Thyroid gland (tissue), 4 donors: ENCODE measurements at places on chromosomes 7 and 10.
A peak's percentile ranks its signal among the peaks of the same experiment; 100 is the strongest.

DNA sequence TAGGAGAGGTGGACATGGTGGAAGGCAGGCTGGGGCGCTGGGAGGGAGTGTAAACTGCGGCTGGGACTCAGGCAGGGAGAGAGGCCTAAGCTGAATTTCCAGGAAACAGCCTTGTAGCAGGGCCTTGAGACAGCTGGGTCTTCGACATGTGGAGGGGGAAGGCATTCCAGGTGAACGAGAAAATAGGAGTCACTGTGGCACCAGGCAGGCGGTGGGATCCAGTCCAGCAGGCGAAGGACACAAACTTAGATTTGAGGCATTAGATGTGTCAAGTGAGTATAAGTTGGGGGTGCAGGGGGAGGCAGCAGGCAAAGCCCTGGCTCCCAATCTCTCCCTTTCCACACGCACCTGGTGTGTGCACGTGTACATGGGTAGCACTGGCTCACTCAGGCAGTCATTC, 105.3 kb downstream of the PTPN20 start:
- no peaks in the 10 kb centered on the region for H3K27me3 ChIP-seq
- no peak for DNase-seq
- H3K36me3 ChIP-seq, result no peaks in the 10 kb centered on the region
- no peaks in the 10 kb centered on the region for H3K4me1 ChIP-seq
- no peak overlapping the region for H3K4me3 ChIP-seq

DNA sequence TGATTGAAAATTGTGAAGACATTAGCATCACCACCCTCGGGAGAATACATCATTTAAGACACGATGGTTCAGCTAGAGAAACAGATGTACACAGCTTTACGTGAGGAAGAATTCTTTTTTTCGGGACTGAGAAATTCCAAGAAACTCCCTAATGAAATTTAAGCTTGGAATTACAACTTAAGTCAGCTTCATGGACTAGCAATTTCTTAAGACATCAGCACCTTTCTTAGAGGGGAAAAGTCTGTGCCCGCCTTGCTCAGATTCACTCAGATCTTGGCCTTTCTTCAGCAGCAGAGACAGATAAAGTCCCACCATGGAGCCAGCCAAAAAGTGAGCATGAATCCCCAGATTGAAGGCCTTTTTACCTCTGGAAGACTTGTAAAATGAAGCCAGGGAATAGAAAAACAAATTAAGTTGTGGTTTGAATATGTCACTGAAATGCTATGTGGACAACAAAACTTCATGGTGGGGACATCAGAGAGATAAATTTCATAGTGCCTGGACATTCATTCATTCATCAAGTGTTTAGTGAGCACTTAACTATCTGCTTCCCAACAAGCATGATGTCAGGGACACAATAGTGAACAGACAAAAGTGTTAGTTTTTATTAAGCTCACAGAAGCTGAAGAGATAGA, 32.1 kb downstream of the PRKG1 start:
- no peak overlapping the region for H3K27ac ChIP-seq
- no peak for DNase-seq
- no peaks in the 10 kb centered on the region for H3K36me3 ChIP-seq
- no peaks in the 10 kb centered on the region for H3K27me3 ChIP-seq
- no peaks in the 10 kb centered on the region for H3K4me1 ChIP-seq
- H3K4me3 ChIP-seq, result no peak overlapping the region

GRCh38 chr10:64537928-64538327, 1016.7 kb downstream of the REEP3 start:
- H3K27me3 ChIP-seq, result no peaks in the 10 kb centered on the region
- H3K27ac ChIP-seq, result no peak overlapping the region
- H3K4me1 ChIP-seq, result no peaks in the 10 kb centered on the region
- no peaks in the 10 kb centered on the region for H3K36me3 ChIP-seq

DNA sequence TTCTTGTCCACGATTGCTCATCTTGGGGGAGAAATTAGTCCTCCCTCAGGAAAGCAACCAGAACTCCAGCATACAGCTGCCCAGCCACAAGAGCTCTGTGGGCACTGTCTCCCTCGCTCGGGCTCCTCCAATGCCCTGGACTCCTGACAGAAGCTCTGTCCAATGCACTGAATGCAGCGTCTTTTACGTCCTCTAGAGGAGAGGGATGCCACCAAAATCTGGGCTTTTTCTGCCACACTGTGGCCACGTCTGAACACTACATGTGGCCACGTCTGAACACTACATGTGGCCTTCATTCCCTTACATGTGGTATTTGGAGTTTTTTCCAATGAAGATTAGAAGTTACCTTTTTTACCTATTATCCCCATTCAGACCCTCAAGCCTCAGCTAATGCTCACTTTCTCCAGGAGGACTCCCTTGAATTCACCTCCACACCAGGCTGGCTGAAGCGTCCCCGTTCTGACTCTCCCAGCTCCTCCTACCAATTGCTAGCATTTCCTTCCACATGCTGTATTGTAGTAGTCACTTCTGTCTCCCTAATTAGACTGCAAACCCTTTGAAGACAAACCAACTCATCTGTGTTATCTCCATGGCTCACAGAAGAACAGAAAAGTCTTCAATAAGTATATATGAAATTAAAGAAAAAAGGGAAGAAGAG, 134.3 kb upstream of the PDE1C start:
- H3K27me3 ChIP-seq, result no peaks in the 10 kb centered on the region
- H3K4me1 ChIP-seq, result no peaks in the 10 kb centered on the region
- no peaks in the 10 kb centered on the region for H3K36me3 ChIP-seq
- peak; percentile 28 for DNase-seq

DNA sequence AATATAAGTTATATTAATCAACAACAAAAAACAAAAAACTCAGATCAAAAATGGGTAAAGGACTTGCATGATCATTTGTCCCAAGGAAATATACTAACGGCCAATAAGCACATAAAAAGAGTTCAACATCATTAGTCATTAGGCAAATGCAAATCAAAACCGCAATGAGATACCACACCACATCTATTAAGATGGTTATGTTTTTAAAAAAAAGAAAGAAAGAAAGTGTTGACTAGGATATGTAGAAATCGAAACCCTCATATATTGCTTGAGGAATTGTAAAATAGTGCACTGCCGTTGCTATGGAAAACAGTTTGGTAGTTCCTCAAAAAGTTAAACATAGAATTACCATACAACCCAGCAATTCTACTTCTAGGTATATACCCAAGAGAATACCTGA, 39.4 kb upstream of the CTNNA3 start:
- H3K36me3 ChIP-seq, result no peaks in the 10 kb centered on the region
- no peak for DNase-seq
- no peaks in the 10 kb centered on the region for H3K27me3 ChIP-seq
- H3K4me1 ChIP-seq, result no peaks in the 10 kb centered on the region

DNA sequence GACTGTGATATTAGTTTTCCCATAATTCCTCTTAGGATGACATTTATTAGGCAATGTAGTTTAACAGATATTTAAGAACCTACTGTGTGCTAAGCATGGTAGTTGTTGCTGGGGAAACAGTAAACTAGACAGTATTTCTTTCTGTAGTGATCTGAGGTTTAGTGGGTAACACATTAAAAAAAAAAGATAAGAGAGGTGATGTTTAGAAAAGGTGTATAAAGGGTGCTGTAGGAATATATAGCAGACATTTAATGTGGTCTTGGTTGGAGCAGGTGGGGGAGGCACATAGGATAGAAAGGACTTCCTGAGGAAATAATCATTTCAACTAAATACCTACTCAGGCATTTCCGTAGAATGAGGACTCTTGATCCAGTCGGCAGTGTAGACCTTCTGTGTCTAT, 11.9 kb downstream of the KIF11 start:
- H3K4me3 ChIP-seq, result no peak overlapping the region
- no peak overlapping the region for H3K27ac ChIP-seq
- DNase-seq, result no peak
- H3K4me1 ChIP-seq, result no peaks in the 10 kb centered on the region

DNA sequence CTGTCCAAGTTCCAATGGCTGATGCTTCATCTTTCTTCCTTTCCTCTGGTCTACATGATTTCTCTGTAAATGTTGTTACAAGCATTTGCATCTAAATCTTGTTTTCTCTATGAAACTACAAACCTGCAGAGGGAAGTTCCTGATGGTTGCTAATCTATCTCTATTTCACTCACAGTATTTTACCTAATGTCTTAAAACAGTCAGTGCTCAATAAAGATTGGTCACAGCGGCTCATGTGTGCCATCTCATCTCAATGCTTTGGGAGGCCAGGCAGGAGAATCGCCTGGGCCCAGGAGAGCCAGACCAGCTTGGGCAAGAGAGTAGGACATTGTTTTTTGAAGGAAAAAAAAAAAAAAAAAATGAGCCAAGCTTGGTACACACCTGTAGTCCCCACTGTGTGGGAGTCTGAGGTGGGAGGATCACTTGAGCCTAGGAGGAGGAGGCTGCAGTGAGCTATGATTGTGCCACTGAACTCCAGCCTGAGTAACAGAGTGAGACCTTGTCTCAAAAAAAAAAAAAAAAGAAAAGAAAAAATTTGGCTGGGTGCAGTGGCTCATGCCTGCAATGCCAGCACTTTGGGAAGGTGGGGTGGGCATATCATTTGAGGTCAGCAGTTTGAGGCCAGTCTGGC, 71.3 kb upstream of the ARMC3 start:
- H3K36me3 ChIP-seq, result no peaks in the 10 kb centered on the region
- no peaks in the 10 kb centered on the region for H3K4me1 ChIP-seq

- H3K4me3 ChIP-seq, result no peak overlapping the region
- no peaks in the 10 kb centered on the region for H3K36me3 ChIP-seq
- no peak overlapping the region for H3K27ac ChIP-seq
- H3K27me3 ChIP-seq, result no peaks in the 10 kb centered on the region
- peak; percentile 6 for DNase-seq
These were observed 654.7 kb upstream of the ZWINT start for GRCh38 chr10:57015595-57016318.

- H3K27ac ChIP-seq, result no peak overlapping the region
- H3K27me3 ChIP-seq, result no peaks in the 10 kb centered on the region
- no peak overlapping the region for H3K4me3 ChIP-seq
These were observed 28.9 kb downstream of the PSAP start for GRCh38 chr10:71821909-71822763.

DNA sequence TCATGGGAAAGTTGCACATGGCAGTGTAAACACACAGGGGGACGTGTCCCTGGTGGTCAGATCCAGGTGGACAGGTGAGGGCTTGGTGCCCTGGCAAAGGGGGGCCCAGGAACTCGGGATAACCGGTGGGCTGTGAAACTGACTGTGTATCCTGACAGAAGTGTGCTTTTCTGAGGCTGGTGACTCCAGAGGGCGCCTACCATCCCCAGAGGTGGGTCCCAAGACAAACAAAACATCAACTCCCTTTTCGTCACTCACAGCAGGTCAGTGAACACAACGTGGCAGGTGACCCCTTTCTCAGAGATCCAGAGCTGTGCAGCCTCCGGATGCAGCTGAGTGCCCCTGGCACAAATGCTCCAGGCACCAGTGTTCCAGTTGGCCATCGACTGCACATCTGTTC, 56.0 kb upstream of the DDC start:
- no peak for DNase-seq
- H3K4me1 ChIP-seq, result no peaks in the 10 kb centered on the region
- no peaks in the 10 kb centered on the region for H3K27me3 ChIP-seq
- H3K4me3 ChIP-seq, result no peak overlapping the region
- no peaks in the 10 kb centered on the region for H3K36me3 ChIP-seq

GRCh38 chr7:74453322-74454011, at the start of gene GTF2IRD1:
Gene GTF2IRD1, plus strand, starts transcription at chr7:74453906. Its CDS starts 54,175 bp downstream, at chr7:74508081.
- H3K36me3 ChIP-seq, result no peaks in the 10 kb centered on the region
- peak; percentile 58 for DNase-seq
- H3K4me3 ChIP-seq, result peak within 1 kb of the TSS; percentile 10
- H3K4me1 ChIP-seq, result peaks cover 30% of the 10 kb centered on the region

DNA sequence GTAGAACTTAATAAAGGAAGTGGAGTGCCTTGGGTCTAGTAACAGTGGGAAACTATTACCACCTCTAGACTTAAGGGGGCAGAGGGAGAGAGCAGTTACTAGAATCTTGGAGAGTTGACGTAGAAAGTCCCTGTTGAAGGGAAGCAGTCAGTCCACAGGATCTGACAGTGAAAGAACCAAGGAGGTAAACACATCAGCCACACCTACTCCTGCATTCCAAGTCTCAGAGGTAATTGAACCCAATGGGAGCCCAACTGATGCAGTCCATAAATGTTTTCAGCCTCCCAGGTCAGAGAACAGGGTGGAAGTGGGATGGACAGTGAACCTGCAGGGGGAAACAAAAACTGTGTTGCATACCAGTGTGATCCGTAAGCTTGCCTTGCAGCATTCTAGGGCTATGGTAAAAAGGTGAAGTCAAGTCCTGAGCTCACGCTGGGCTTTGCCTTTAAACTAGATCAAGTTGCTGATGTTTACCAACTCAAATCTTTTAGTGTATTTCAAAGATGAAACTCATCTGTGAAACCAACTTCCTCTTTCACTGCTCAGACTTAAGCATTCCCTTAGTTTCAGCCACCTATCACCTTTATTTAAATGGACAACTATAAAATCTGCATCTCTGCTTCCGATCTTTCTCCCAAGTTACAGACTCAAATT, 57.2 kb downstream of the SLC16A12 start:
- H3K4me1 ChIP-seq, result peaks cover 93% of the 10 kb centered on the region
- H3K36me3 ChIP-seq, result no peaks in the 10 kb centered on the region
- peak overlapping the region; percentile 94 for H3K27ac ChIP-seq
- no peak for DNase-seq
- no peak overlapping the region for H3K4me3 ChIP-seq

DNA sequence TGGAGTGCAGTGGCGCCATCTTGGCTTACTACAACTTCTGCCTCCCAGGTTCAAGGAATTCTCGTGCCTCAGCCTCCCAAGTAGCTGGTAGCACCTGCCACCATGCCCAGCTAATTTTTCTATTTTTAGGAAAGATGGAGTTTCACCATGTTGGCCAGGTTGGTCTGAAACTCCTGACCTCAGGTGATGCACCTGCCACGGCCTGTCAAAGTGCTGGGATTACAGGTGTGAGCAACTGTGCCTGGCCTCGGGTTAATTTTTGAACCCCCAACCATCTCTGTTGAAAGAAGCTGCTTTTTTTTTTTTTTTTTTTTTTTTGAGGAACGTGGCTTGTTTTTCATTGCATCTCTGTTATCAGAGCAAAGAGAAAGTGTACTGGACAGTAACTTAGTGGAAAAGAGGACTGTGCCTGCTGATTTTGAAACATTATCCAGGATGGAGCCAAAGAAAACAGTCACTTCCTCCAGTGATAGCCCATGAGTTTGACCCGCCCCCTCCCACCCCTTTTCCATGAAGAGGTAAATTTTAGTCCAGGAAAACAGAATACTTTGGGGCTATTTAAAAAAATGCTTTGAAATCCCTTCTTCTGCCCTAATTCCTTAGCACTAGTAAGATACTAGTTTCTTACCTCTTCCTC, 38.3 kb downstream of the WBP1L start:
- H3K4me3 ChIP-seq, result peak overlapping the region; percentile 15
- peaks cover 89% of the 10 kb centered on the region for H3K4me1 ChIP-seq
- H3K27ac ChIP-seq, result peak overlapping the region; percentile 98
- no peaks in the 10 kb centered on the region for H3K27me3 ChIP-seq
- DNase-seq, result no peak
- H3K36me3 ChIP-seq, result no peaks in the 10 kb centered on the region

DNA sequence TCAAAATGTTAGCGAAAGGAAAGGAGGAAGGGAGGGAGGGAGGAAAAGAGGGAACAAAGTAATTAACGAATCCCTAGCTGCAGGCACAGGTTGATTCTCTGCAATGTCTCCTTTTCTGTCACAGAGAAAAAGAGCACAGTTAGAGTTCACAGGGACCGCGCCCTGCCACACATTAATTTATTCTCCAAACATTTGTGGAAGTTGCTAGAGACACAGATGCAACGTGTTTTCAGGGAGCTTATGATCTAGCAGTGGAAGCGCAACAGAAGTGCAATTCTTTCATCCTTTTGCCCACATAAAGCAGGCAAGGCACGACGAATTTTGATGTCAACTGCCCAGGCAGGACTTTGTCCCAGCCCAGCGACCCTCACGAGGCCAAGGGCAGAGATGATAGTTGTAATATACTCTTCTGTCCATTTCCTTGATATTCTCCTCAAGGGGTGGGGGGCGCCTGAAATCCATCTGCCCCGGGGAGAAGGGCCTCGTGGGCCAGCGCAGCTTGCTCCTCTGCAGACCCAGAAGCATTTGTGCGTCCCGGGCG, 101.7 kb upstream of the ZNF438 start:
- peak overlapping the region; percentile 39 for H3K4me3 ChIP-seq
- H3K4me1 ChIP-seq, result peaks cover 13% of the 10 kb centered on the region
- no peaks in the 10 kb centered on the region for H3K36me3 ChIP-seq
- no peaks in the 10 kb centered on the region for H3K27me3 ChIP-seq
